ENCODE measurements at places on chromosomes 5 and 9.

DNA sequence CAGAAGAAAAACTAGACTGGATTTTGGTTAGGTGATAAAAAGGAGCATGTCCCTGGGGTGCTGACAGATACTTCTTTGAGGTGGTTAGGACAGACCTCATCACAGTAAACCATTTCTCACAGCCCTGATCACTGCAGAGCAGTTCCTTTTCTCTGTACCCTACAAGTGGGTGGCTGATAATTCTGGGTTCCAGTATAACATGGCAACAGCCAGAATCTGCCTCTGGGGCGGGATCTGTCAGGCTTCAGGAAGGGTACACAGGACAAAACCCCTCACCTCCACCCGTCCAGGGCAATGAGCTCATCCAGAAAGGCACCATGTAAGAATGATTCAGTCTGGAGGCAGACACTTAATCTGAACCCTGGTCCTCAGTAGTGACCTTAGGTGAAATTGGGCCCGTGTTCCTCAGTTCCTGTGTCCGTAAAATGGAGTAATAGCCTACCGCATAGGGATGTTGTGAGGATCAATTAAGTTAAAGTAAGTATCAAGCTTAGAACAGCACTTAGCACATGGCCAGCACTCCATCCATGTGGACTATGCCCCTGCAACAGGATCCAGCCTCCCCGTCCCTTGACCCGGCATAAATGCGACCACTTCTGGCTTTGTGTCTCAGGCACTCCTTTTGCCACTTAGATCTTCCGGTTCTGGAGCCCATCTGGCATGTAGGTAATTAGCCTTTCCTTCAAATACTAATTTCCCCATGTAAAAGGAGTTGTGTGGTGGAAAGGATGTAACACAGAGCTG is 129.2 kb downstream of the LHFPL2 start:
- no peak for DNase-seq

DNA sequence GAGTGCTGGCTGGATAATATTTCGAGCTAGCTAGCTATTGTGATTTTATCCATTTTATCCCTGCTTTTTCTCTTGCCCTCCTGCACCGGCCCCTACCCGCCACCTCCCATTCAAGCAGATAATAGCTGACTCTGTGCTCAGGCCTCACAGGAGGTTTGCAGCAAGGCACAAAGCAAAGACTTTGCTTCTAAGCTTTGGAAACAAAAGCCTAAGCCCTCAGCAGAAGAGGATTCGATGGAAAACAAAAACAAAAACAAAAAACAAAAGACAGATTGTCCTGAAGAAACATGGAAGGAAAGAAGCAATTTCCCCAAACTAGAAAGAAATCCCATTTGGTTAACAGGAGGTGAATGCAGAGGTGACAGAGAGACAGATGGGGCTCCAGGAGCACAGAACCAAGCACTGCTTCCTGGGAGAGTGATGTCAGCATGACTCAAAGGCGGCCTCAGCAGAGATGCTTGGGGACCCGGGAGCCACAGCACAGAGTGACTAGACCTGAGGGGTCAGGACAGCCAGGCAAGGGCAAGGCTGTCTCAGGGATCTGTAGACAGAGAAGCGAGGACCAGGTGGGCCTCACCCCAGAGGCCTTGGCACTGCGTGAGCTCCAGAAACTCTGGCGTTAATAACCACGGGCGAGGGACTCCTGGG is 28.4 kb downstream of the MTX3 start:
- DNase-seq: peak; percentile 16

DNA sequence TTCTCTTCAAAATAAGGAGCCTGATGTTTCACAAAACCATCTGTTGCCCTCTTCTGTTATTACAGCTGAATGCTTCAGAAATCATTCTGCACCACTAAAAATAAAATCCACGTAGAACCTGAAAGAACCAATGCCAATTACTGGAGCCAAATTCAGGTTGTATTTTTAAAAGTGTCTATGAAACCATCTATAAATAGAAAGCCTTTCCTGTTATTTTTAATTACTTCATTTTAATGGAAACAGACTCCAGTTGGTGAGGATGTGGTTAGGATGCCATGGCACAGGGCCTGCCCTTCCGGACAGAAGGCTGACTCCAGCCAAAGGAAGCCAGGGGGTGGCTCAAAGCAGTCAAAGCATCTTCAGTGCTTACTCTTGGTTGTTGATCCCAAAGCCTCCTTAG is 119.8 kb downstream of the TENT4A start:
- DNase-seq: no peak

- no peak for DNase-seq
These were observed 478.1 kb upstream of the WWC1 start for GRCh38 chr5:167813389-167813788.
